ENCODE measurements at places on chromosomes 3 and 15.

- DNase-seq, result peak; percentile 30
Observed at GRCh38 chr3:157116017-157116416, 43.9 kb downstream of the CCNL1 start.

- no peak for DNase-seq
Observed at GRCh38 chr3:23002836-23003732, 200.0 kb upstream of the UBE2E2 start.

DNA sequence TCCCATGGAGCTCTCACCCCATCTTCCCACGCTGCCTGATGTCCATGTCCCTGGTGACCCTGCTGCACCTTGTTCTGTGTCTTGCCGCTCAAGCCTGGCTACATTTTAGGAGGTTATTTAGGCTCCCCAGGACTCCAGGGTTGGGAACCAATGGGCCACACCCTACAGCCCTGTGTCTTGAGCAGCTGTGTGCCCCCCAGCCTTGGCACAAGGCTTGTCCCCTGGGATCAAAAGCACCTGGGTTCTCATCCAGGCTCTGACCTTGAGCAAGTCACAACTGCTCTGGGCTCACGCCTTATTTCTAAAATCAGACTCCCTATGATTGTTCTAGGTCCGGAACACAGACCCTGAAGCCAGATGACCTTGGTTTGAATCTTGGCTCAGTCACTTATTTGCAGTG is 14.1 kb downstream of the SPSB4 start:
- no peak for DNase-seq

DNA sequence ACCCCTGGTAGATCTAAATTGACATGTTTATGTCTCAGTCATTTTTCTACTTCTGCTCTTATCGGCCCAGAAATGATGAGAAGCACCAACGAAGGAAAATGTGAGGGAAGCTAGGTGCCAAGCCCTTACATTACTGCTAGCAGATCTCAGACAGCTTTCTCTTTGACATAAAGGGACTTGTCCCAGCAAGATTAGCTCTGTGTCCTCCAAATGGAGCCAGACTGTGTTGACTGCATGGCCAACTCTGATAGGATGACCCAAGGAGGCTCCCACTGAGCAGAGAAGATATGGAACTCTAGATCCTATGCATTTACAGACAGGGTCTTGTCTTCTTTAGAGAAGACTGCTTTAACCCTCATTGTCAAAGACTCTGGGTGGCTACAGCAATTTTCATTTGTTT is 2.8 kb upstream of the MCTP2 start:
- no peak for DNase-seq

GRCh38 chr15:22887157-22887951 is 48.9 kb downstream of the NIPA2 start:
- DNase-seq, result no peak

DNA sequence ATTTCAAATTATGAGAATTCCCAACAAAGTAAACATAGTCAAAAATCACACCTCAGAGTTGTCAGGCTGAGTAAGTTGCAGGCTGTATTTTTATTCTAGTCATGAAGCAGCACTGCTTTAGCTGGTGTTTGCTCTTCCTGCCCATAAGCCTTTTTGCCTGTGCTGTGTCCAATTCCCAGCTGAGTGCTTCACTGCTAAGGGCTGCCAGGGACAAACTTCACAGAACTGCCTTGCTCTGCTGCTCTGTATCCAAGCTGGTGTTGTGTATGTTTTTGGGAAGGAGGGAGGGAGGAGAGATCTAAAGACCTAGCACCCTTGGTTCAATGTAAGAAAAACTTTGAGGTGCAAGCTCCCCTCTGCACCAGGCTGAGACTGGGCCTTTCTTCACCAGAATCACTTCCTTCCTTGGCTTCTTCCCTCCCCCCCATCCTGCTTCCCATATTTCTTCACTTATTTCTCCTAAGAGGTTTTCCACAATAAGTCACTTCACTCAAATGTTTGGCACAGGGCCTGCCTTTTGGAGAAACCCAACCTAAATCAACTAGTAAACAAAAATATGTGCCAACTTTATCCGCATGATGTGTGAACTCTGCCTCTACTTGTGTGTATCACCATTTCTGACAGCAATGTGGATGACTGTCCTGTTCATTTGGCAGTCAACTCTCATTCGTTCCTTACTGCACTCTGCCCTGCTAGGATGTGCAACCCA is 156.1 kb downstream of the TBL1XR1 start:
- DNase-seq, result no peak

GRCh38 chr3:150096700-150097587 is 126.2 kb upstream of the PFN2 start:
- no peak for DNase-seq

DNA sequence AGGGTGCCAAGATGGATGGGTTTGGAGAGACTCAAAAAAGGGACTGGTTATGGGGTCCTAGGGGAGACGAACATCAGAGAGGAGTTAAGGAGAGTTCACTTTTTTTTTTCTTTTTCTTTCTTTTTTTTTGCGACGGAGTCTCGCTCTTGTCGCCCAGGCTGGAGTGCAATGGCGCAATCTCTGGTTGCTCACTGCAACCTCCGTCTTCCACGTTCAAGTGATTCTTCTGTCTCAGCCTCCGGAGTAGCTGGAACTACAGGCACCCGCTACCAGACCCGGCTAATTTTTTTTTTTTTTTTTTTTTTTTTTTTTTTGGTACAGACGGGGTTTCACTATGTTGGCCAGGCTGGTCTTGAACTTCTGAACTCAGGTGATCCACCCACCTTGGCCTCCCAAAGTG is 1.2 kb downstream of the SPINT1 start:
- DNase-seq, result no peak

- no peak for DNase-seq
Observed at GRCh38 chr3:161393803-161394202, 22.5 kb upstream of the SPTSSB start.

DNA sequence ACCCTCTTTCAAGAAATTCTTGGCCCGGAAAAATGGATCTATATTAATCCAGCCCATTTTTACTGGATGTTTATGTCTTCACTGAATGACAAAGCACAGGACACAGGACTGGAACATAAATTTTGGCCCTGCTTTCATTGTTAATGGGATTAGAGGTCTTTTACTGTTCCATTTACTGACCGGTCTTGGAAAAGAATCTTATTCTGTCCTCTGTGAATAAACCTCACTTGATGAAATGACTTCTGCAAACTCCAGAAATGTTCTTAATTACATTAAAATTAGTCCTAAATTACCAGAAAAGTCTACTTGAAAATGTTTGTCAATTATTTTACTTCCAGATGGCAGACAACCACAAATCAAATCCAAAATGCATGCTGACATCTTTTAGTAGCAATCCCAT is 79.3 kb upstream of the SLC24A5 start:
- no peak for DNase-seq

DNA sequence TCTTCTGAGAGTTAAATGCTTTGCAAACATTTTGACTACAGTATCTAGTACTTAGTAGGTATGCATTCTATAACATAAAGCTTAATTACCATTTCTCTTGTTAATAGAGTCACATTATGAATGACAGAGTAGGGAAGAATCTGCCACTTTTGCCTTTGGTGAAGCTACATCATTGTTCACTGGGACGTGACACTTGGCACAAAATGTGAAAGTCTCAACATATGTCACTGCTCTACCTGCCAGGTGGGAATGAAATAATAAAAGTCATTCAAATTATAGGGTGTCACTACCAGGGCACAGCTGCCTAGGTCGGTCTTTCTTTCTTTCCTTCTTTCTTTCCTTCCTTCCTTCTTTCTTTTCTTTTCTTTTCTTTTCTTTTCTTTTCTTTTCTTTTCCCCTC is 17.6 kb downstream of the GPR87 start:
- DNase-seq, result no peak

DNA sequence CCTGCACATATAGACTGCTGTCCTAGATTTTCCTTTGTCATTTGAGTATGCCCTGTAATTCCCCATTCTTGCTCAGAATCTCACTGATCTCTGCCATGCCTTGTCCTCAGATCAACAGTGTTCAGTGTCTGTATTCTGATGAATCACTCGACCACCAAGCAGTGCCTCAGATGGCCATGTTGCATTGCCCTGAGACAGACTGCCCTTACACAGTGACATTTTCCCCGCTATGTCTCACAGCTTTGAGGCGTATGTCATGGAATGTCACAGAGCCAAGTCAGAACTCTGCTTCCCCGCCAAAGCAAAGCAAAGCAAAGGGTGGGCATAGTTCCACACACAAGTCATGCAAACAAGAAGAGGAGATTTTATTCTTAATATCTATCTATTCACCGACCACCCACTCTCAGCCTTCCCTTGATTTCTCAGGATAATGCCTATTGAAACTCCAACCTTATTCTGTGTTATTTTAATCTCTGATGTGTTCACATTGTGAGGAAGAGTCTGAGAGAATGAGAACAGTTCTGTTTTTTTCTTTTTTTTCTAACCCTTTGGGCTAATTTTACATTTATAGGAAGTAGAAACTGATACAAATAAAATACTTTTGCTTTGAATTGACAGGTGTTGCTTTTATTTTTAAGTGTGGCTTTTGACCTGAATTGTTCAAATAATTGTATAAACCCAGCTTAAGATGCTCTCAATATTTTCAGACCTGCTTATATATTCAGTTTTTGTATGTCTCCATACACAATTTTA is 16.9 kb upstream of the PSMD6 start:
- no peak for DNase-seq

GRCh38 chr15:70556779-70557178 is 206.6 kb downstream of the UACA start:
- DNase-seq, result no peak

DNA sequence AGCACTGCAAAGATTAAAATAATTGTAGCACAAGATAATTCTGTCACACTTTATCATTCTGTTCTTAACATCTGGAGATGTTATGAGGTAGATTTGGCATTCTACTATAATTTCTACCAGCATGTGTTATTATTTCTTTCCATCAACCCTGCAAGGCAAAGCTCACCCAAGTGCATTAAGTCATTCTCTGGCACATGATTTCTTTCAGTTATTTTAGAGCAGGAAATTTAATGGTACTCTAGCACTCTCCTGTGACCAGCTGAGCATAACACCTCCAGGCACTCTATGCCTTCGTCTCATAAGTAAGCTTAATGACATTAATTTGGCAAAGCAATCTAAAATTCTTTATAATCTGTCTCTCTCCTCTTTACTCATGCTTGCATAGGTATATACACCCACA is 300.2 kb upstream of the GPR149 start:
- DNase-seq, result no peak

GRCh38 chr15:22845289-22845900 is 6.9 kb downstream of the NIPA2 start:
- no peak for DNase-seq

GRCh38 chr3:145943952-145944351 is 217.0 kb downstream of the PLOD2 start:
- no peak for DNase-seq

DNA sequence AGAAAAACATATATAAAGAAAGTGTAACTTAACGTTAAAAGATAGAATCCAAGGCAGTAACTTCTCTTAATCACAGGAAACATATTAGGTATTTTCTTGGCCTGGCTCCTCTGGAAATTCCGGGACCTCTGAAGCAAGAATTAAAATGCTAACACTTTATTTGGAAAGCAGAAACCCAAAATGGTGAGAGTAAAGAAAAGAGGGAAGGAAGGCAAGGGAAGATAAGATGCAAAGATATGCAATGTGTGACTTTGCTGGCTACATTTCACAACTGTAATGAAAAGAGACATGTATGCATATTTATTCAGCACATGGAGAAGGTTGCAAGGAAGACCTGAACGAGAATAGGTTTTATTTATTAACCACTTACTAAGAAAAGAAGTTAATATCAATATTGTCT is 372.5 kb downstream of the TBL1XR1 start:
- DNase-seq, result no peak

GRCh38 chr3:122697952-122698620 is 17.4 kb downstream of the PARP14 start:
- no peak for DNase-seq

DNA sequence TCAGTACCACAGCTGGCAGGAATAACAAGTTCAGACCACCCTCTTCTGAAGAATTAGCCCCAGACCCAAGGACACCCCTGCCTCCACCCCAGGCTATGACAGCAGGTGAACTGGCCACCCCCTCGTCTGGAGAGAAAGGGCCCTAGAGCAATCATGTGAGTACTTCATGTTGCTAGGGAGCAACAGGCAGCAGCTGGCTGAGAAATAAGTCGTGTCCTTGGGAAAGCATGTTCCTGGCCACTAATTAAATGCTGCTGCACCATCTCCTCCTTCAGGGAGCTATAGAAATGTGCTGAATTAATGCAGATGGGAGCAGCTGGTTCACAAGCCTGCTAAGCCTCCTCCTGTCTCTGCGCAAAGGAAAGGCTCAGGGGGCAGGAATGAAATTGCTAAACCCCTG is 31.5 kb downstream of the MRPS11 start:
- DNase-seq, result no peak

GRCh38 chr3:133758964-133759739 is 13.0 kb downstream of the TF start:
- no peak for DNase-seq

DNA sequence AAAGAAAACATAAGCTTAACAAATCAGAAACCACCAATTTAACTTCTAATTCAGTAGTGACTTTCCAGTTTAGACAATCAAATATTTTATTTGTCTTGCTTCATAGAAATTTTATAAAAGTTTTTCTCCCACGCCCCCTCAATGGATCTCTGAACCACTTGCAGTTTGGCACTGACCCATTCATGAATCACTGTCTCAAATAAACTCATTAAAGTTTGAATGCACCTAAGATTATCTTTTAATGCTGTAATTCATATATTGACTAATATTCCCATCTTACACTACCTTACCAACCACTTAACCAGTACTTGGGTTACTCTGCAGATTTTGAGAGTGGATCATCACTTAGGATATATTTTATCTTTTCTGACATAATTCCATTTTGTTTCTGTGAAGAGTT is 880.2 kb downstream of the OTOL1 start:
- DNase-seq, result no peak

- no peak for DNase-seq
Observed at GRCh38 chr15:63972801-63973200, 73.5 kb downstream of the DAPK2 start.

GRCh38 chr15:71118881-71119632 is 3.8 kb downstream of the THSD4 start:
- DNase-seq, result no peak
